CD8-positive, alpha-beta memory T cell (primary cell): ENCODE measurements at places on chromosomes 5 and 9. TPM values are rescaled to one million over a fixed set of nuclear protein-coding genes. Genes with fewer than 3 reads are reported as not detected.

DNA sequence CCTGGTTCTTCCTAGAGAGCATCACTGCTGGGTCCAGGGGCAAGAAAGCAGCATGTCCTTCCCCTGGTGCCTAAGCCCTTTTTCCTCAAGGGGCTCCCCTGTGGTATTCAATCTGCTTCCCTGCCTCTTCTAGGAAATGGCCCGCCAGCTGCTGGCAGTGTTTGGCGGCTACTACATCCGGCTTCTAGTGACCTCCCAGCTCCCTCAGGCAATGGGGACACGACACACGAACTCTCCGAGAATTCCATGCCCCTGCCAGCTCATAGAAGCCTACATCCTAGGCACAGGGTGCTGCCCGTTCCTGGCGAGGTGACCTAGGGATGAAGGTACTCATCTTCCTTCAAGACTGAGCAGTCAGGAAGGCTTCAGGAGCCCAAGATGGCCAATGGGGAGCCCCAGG, 14.6 kb downstream of the TEX53 start:
- DNase-seq, result no peak

GRCh38 chr9:77092536-77092935, 73.1 kb downstream of the FOXB2 start:
- no peak for DNase-seq

DNA sequence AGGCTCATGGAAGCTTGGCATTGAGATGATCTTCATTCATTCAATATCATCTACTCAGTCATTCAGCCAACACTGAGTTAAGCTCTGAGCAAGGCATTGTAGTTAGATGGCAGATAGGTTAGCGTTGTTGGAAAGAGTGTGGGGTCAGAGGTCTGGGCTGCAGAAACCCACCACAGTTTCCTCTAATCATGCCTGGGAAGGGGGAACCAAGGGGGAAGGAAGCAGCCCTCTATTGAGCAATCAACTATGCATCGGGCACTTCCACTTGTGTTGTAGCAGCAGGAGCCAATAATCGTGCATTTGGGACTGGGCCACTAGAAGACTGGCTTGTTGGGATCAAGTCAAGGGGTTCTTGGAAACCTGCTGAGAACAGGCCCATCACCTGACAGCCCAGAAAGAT, 139.1 kb downstream of the PIP5K1B start:
- DNase-seq, result no peak

GRCh38 chr5:109053995-109054417, 306.3 kb downstream of the FER start:
- DNase-seq, result no peak

DNA sequence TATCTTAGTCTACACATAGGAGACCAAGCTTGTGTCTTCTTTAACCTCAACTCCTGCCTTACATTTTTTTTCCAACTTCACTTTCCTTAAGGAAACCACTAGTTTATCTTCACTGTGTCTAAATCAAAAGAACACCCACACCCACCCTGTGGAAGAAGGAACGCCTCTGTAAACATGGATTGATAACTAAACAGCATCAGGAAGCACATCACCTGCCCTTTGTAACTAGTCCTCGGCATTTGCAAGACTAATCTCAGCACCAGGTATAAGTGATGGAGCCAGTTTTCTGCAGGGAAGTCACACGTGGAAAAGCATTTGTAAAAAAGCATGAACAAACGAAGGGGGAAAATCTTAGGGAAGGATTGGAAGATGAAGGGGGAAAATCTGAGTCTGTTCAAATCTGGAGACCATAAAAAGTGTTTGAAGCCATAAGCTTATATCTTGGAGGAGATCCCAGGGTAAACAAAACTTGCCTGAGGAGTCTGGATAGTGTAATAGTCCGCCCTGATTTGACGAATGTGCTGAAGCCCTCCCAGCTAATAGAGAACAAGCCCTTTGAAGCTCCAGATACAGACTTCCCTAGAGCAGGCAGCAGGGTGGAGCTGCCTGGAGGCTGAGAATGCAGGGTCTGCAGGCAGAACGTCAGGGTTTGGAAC, 117.3 kb upstream of the LHFPL2 start:
- no peak for DNase-seq

- no peak for DNase-seq
These were observed 91.8 kb downstream of the RAB3C start for GRCh38 chr5:58674711-58675110.

DNA sequence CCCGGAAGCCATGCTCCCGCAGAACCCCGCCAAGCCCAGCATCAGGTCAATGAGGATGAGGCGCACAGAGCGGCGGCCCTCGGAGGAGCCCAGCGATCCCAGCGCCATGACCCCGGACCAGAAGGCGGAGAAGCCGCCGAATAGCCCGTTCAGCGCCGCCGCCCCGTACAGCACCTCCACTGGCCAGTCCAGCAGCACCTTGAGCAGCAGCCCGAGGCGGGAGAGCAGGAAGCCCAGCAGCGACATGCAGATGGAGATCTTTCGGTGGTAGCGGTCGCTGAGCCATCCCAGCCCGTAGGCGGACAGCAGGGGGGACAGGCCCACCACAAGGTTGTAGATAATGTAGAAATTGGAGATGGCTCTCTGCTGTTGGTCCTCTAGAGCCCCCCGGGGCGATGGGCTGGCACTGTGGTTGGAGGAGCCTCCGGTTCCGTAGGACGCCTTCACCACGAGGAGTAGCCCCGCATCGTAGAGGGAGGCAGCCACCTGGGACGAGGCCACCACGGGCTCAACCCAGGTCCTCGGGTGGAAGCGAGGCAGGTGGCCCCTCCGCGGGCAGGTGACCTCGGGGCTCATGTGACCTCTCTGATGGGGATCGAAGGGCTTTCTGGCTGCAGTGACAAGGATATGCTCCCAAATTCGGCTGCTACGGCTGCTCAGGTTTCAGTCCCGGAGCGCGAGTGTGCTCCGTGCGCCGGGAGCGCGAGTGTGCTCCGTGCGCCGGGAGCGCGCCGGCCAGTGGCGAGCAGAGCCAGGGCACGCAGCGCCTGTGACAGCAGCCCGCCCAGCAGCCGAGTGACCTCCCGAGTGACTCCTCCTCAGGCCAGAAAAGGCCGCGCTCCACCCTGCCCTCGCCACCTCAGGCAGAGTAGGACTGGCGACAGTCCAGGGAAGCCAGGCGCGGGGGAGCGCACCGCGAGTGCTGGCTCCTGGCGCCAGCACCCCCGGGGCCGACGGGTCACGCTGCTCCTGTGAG, at the start of gene SLC46A2:
TSS of gene SLC46A2 (minus strand) at position 771 of the 976 bp plus-strand sequence. CDS start at position 576, 195 bp downstream.
- DNase-seq, result no peak

DNA sequence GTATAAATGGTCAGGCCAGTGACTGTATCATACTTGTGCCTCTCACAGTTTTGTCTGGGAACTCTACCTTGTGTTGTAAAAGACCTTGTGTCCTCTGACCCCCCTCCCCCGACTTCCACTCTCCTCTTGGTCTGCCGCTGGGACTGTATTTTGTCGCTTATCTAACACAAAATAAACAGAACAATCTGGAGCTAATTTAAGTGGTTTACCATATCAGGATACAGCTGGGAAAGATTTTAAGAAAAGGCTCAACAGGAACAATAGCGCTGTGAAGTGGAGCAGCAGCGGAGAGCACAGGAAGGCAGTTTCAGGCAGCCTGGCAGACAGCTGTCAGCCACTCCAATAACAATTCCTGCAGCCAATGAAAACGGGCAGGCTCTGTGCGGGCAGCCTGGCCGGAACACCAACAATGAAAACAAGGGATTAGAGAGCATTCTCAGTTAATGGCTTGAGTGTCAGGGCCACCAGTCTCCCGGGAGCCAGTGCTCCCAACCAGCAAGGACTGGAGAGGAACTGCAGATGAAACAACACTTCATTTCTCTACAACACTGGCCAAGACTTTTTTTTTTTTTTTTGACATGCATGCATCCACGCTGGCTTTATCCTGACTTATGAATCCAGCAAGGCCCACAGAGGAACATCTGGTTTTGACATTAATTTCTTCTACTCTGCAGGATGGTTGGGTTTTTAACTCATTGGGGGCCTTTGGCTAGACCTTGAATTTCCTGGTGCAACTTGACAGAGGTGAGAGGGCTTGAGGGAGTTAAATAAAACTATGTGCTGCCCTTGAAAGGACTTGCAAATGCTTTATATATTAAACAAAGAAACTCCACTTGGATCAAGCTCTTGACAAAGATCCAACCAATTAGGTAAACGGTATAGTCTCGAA, 76.7 kb downstream of the ARSB start:
- DNase-seq, result no peak

GRCh38 chr9:7174301-7174700, 416.5 kb downstream of the KDM4C start:
- DNase-seq, result no peak

DNA sequence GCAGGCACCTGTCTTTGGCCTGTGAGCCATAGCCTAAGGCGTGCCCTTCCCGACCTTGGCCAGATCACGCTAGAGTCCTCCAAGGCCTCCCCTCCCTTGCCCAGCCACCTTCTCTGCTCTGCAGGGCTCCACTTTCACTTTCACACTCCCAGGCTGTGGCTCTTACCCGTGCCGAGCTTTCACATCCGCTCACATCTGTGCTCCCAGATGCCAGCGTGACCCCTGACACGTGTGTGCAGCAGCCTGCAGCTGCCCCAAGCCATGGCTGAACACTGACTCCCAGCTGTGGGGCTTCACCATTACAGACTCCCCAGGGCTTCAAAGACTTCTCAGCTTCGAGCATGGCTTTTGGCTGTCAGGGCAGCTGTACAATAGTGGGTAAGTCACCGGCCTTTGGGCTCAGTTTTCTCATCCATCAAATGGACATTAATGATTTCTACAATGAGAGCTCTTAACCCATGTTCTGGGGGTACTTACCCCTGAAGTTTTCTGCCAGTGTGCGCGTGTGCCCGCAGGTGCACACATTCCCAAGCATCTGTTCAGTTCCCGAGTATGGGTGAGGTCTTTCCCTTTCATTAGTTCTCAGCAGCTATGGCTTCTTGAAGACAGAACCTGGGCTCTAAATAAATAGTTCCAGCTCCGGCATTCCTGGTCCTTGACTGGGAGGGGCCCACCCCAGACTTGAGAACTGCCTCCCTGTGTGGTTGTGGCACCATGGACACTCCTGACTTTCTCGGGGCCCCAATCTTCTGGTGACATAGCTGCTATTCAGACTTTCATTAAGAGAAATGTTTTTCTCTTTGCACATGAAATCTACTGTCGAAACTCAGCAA, 118.6 kb downstream of the RGS3 start:
- peak; percentile 80 for DNase-seq

GRCh38 chr9:112037281-112038016, 137.6 kb downstream of the SUSD1 start:
- DNase-seq, result peak; percentile 85

DNA sequence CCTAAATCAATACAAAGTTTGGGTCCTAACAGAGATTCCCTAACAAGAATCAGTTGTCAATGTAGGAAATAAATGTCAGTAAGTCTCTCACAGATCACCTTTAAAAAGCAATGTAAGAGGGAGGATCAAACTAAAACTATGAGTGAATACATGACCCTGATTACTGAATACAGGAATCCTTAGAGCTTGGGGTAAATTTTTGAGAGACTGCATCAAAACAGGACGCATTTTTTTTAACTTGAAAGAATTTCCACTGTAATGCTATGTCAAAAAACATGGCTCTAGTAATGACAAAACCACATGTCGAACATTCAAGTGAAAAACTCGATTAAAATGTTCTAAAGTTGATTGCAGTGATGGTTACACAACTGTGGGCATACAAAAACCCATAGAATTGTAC, 21.9 kb downstream of the ZDHHC21 start:
- DNase-seq, result no peak

GRCh38 chr9:134288746-134289145, 37.5 kb upstream of the RXRA start:
- no peak for DNase-seq

DNA sequence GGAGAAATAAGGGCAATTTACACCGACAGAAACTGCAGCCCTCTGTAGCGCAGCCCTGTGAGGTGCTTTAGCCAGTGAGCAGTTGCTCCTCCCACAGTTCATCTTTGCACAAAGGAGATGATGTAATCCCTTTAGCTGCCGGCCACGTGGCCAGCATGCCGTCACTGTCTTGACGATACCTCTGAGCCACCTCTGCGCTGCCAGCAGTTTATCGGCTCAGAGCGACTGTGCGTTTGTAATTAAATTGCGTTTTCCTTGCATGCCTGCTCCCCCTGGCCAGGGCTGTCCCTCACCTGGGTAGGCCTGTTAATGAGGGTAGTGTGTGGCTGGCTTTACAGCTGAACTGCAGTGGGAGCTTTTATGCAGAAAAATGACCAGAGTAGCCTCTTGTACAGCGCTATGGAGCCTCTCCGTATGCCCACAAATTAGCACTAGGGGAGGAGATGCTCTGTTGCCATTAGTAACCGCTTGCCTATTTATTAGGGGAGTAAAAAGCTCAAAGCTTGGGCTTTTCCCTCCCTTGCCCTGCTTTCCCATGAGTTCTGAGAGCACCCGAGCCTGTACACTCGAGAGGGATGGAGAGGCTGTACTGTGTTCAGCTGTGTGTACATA, 107.0 kb downstream of the TRIO start:
- DNase-seq, result no peak

DNA sequence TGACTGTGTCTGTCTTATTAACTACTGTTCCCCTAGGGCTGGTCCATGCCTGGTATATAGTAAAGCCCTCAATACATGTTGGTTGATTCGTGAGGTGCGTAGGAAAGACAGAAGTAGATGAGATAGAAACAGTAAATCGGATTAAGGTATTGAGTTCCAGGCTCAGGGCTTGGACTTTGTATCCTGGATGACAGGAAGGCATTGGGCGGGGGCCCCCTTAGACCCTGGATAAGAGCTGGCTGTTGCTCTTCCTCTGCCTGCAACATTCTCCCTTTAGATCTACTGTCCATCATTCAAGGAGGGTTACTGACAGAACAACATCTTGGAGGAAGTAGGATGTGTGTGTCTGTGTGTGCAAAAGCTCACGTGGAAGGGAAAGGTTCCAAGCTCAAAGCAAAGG, 31.2 kb upstream of the CTNNA1 start:
- no peak for DNase-seq

DNA sequence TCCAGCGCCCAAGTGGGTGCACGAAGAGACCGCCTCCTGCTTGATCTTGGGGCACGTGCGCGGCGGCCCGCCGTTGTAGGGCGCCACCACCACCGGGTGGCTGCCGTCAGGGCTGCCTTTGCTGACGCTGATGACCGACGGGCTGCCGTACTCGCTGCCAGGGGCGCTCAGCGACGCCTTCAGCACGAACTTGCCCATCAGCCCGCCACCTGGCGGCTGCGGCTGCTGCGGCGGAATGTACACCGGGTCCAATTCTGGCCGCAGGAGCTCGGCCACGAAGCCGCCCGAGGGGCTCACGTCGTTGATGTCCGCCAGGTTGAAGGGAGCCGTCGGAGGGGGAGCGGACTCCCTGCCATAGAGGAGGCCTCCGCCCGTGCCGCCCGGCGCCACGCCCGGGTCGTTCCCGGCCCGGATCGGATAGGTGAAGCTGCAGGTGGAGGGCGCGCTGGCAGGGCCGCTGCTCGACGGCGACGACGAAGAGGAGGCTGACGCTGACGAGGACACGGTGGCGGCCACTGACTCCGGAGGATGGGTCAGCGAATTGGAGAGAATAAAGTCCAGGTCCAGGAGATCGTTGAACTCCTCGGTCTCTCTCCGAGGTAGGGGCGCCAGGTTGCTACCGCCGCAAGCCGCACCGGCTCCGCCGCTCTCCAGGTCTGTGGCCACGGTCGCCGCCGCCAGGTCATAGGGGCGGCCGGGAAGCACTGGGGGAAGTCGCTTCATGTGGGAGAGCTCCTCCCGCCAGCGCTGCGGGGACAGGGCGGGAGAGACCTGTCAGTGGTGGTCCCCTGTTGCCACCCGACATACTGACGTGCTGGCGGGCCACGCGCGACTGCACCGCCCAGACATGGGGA, 1.8 kb downstream of the KLF4 start:
- DNase-seq, result no peak

- DNase-seq, result no peak
These were observed 66.7 kb downstream of the DAB2IP start for GRCh38 chr9:121718084-121718483.

The LIX1 gene
- not detected for polyA plus RNA-seq

The TTLL11 gene
- polyA plus RNA-seq, result 6.2 TPM

The PCDHA9 gene
- polyA plus RNA-seq, result not detected

The STRBP gene
- polyA plus RNA-seq, result 22.2 TPM

The CD74 gene
- polyA plus RNA-seq, result 1,273 TPM

The KIF12 gene
- not detected for polyA plus RNA-seq
